ENCODE measurements at places on chromosomes 6 and 20. TPM values are rescaled to one million over a fixed set of nuclear protein-coding genes. Genes with fewer than 3 reads are reported as not detected.

GRCh38 chr6:158697811-158698210, 48.0 kb downstream of the SYTL3 start:
- peaks cover 42% of the 10 kb centered on the region for H3K36me3 ChIP-seq
- DNase-seq, result no peak
- peaks cover 10% of the 10 kb centered on the region for H3K4me1 ChIP-seq

- DNase-seq, result no peak
- H3K27me3 ChIP-seq, result no peaks in the 10 kb centered on the region
- H3K27ac ChIP-seq, result no peak overlapping the region
- peaks cover 28% of the 10 kb centered on the region for H3K36me3 ChIP-seq
- H3K4me1 ChIP-seq, result peaks cover 10% of the 10 kb centered on the region
These were observed 10.1 kb downstream of the UTRN start for GRCh38 chr6:144295211-144295610.

- H3K27ac ChIP-seq, result no peak overlapping the region
- no peaks in the 10 kb centered on the region for H3K36me3 ChIP-seq
- no peak for DNase-seq
- H3K4me3 ChIP-seq, result no peak overlapping the region
- no peaks in the 10 kb centered on the region for H3K27me3 ChIP-seq
- H3K4me1 ChIP-seq, result no peaks in the 10 kb centered on the region
These were observed 22.7 kb upstream of the TFAP2C start for GRCh38 chr20:56606174-56606945.

GRCh38 chr6:108164815-108165706, 761 bp upstream of the NR2E1 start:
- peak overlapping the region; percentile 44 for H3K27ac ChIP-seq
- peaks cover 94% of the 10 kb centered on the region for H3K27me3 ChIP-seq
- H3K4me3 ChIP-seq, result peak overlapping the region; percentile 31
- H3K4me1 ChIP-seq, result peaks cover 32% of the 10 kb centered on the region
- H3K36me3 ChIP-seq, result peaks cover 7% of the 10 kb centered on the region
- no peak for DNase-seq

The SLC35F1 gene
- 0.05 TPM for total RNA-seq

The RIPPLY2 gene
- not detected for total RNA-seq

The CST9L gene
- total RNA-seq, result not detected
